Activated naive CD4-positive, alpha-beta T cell treated with anti-CD3 and anti-CD28 coated beads, Interleukin-2, amount 50 U/mL, for 16 hours (primary cell): ENCODE measurements at places on chromosomes 2 and 18.

- DNase-seq = no peak
These were observed 44.9 kb downstream of the MYO3B start for GRCh38 chr2:170222842-170223241.

DNA sequence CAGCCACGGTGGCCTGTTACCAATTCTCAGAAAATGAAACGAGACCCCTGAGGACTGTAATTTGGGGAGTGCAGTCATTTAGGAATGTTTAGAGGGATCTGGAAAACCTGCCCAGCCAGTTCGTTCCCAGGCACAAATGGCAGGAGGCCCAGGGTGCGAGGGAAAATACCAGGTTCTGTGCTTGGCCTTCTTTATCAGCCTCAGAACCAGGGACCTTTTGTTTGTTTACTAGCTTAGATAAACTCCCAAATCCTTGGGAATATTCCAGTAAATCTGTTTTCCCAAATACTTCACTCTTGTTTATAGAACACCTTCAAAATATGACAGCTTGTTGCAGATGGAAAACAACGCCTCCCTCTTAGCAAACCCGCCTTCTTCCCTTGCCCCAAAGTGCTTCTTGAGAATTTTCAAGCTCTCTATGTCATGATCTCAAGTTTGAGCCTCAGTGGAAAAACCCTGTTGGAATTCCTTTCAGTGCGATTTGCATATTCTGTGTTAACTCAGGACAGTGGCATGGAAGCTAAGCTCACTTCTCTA is 400.3 kb upstream of the SMIM21 start:
- no peak for DNase-seq

DNA sequence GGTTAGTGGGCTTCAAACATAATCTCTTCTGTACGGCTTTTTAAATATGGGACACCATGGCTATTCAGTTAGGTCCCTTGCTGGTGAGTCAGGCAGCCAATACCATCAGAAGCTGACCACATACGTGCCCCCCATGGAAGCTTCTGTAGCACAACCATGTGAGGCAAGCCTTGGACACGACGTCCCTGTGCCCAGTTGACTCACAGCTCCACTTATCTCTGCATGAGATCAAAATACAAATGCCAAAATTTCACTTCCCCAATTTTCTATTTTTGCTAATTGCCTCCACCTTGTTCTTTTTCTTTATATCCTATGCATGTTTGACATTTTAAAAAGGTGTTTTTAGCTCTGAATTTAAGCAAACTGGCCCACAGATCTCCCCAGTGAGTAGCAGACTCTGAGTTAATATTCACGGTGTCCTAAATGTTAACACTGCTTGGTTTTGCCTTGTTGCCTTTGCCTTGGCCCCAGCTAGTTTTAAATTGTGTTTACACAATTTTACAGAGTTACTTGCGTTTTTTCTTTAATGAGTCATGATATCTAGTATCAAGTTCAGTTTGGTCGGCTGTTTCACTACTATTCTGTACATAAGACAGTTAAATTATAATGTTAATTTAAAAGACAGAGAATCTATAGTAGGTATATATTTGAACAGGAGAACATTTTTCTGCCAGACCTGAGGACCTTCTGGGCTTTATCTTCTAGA is 77.5 kb downstream of the CDCA7 start:
- DNase-seq = no peak

GRCh38 chr2:193476171-193476800 is 1281.6 kb upstream of the TMEFF2 start:
- DNase-seq = no peak

- DNase-seq = no peak
These were observed 964 bp upstream of the ST3GAL5 start for GRCh38 chr2:85889627-85890281.

GRCh38 chr2:241359481-241360045 is 3.5 kb downstream of the FARP2 start:
- no peak for DNase-seq

DNA sequence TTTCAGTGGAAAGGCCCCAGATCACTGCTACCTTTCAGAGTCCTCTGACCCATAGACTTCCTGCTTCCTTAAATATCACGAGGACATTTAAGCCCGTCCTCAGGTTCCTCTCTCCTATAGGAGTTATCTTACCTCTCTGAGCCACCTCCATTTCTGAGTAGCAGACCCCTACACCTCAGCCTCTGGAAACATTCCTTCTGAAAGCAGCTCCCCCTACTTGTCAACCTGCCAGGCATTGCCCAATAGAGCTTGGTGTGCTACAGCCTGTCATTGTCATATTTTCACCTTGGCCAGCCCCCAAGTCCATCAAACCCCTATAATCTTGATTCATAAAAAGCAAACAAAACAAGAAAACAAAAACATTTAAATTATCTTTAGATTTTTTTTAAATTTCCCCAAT is 717.9 kb upstream of the SLC8A1 start:
- DNase-seq = no peak

- no peak for DNase-seq
These were observed 11.3 kb downstream of the STK17B start for GRCh38 chr2:196160101-196160500.

DNA sequence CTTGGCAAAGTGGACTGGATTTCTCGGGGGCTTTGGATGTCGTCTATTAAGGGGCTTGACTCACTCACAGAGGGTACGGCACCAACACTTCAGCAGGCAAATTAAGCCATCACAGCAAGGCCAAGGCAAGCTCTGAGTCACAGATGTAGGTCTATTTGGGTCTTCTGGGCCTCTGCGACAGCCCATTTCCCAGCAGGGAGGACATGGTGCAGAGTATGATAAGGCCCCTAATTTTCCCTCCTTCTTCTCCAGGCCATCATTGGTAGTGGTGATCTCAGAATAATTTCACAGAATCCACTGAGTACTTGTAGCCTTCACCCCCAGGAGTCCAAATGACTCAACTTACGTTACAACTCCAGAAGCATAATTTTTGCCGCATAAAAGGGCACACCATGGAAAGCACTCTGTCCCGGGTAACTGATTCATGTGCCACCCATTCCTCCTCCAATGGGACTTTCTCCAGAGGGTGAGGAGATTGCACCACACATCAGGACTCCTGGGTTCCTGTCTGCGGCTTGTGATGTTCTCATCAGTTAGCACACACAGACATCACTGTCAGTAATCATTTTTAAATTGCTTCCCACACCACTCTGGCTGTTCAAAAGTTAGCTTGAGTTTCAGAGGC is 164.9 kb downstream of the TXNL1 start:
- DNase-seq = no peak

DNA sequence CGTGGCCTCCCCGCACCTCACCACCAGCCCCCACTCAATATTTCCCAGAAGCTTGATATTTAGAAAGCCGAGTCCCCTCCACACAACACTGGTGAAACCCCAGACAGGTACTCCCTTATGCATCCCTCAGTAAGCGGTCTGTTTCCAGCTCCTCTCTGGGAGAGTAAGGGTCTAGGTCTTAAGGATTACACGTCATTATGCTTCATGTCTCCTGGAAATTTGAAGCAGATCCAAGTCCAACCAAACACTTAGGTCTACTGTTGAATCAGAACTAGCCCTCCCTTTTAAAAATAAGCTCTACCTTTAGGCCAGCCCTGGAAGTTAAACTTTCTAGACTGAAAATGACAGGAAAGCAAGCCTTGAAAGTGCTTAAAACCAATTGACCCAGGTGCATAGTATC is 1.5 kb upstream of the OST4 start:
- DNase-seq = no peak

- no peak for DNase-seq
These were observed 1641.7 kb upstream of the ACVR2A start for GRCh38 chr2:146203064-146203624.

DNA sequence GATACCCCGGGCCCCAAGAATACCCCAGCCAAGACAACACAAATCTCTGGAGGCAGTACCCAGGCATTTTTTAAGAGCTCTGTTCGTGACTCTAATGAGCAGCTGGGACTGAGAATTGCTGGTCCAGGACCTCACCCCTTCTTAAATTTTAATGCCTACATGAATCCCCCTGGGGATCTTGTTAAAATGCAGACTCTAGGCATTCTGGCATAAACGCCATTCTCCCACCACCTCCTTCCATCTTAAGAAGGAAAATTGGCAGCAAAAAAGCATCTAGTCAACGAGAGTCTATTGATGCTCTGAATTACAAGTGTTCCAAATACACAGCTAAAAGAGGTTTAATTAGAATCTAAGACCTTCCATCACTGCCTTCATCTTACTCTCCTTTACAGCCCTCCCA is 5.0 kb downstream of the CHST10 start:
- DNase-seq = no peak

DNA sequence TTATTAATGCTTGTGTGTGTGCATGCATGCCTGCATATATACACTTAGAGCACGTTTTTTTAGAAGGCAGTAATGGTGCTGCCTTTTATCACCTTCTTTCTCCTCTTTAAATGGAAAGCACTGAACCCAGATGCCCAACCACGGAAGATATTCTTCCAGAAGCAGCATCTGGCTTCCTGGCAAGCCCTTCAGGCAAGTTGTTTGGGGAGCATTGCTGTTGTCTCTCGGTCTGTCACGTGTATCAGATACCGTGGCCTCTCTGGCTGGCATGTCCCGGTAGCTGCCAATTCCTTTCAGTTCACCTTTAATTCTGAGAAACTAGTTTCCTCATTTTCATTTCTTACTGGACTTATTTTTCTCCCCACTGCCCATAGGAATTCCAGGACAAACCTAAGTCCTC is 587.8 kb downstream of the ARHGAP15 start:
- no peak for DNase-seq

DNA sequence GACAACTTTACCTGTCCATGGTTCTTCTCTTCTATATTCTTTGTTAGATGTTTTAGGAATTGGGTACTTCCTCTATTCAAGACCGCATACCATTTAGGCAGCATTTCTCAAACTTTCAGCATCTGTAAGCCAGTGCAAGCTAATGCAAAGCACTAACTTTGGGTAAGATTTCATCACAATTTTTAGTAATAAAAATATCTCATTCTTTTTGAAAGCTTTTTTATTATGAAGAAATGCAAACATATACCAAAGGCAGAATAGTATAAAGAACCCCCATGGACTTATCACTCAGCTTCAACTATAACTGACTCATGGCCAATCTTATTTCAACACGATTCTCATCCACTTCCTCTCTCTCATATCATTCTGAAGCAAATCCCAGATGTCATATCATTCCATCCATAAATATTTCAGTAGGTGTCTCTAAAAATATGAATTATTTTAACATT is 32.9 kb downstream of the INO80C start:
- DNase-seq = no peak

DNA sequence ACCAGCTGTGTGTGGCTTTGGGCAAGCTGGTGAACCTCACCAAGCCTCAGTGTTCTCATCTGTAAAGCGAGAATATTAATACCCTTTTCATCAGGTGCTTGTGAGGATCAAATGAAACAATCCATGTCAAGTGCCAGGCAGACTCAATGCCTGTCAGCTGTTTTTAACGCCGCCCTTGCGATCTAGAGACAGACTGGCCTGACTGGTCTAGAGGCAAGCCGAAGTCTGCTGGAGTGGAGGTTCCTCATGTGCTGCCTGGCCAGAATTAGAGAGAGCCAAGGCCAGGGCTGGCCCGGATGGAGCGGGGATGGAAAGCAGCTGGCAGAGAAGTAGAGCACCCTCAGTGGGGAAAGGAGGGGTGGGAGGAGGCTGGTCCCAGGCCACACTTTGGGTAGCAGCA is 74.5 kb upstream of the B3GNT7 start:
- DNase-seq = no peak

DNA sequence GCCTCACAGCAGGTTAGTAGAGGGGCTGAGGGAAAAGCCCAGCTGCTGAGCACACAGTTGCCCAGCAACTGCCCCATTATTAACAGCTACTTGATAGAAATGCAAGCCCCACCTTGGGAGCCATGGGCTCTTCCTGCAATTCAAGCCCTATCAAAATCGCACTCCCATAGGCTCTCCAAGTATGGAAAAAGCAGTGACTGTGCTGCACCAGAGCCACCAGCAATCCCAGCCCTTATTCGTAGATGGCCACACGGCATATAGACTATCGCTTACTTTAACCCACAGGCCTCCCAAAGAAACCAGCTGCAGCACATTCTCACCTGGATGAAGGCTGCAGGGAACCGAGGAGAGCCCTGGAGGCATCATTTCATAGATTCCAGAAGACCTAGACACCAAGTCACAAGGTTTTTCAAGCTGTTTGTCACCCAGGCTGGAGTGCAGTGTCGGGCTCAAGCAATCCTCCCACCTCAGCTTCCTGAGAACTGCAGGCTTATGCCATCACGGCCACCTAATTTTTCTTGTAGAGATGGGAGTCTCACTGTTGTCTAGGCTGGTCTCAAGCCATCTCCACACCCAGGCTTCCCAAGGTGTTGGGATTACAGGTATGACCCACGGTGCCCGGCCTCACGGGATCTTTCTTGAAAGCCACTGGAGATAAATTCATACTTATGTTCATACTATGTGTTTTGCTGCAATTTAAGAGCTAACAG is 11.3 kb downstream of the NCL start:
- peak; percentile 16 for DNase-seq
